Stimulated activated CD4-positive, alpha-beta T cell treated with anti-CD3 and anti-CD28 coated beads, Interleukin-1b, Interleukin-23, amount 100 ng/mL, for 1 hour (primary cell): ENCODE measurements at places on chromosomes 11 and 22.

- DNase-seq: no peak
Observed at GRCh38 chr22:19115628-19116027, 6.6 kb downstream of the DGCR2 start.

GRCh38 chr22:30754521-30754920 is 59.8 kb downstream of the OSBP2 start:
- no peak for DNase-seq

- no peak for DNase-seq
Observed at GRCh38 chr11:127524618-127525017, 524.0 kb upstream of the KIRREL3 start.

DNA sequence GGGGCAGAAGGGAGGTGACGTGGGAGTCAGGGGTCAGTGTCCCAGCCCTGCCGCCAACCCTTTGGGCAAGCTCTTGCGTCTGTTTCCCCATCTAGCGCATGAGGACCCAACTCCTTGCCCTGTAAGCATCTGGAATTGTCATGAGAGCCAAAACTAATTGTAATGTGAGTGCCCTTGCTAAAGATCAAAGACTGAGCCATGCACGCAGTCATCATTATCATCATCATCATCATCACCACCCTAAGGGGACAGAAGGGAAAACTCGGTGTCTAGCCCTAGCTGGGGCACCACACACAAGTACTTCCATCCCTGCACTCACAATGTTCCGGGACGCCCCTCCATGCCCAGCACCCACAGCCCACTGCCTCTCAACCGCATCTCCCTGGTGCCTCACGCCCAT is 2.5 kb downstream of the LIF start:
- DNase-seq: no peak

GRCh38 chr22:24977370-24978221 is 25.1 kb downstream of the KIAA1671 start:
- DNase-seq: no peak

GRCh38 chr11:119941636-119942411 is 196.1 kb downstream of the TRIM29 start:
- DNase-seq: no peak

- DNase-seq: no peak
Observed at GRCh38 chr11:108788565-108789199, 123.8 kb downstream of the DDX10 start.

DNA sequence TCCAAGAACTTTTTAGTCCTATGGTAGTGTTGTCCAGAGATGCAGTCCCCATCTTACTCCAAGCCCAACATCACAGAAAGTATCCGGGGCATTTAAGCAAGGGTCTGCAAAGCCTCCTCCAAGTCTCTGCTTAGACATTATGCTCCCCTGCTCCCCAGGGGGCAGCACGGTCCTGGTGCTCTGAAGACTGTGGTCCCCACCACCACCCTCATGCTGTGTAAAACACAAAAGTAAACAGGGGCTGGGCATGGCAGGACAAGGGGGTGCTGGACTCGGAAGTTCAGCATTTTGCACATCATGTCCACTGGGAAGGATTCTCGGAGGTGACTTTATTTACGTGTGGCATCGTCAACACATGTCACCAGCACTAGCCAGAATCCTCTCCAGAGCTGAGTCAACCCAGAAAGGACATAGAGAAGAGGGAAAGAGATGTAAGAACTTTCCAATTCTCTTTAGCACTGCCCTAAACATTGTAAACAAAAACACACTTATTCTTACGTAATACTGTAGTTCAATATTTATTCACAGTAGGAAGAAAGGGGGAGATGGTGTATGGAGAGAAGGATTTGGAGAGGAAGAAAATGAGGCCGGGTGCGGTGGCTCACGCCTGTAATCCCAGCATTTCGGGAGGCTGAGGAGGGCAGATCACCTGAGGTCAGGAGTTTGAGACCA is 37.7 kb downstream of the TCIRG1 start:
- no peak for DNase-seq

DNA sequence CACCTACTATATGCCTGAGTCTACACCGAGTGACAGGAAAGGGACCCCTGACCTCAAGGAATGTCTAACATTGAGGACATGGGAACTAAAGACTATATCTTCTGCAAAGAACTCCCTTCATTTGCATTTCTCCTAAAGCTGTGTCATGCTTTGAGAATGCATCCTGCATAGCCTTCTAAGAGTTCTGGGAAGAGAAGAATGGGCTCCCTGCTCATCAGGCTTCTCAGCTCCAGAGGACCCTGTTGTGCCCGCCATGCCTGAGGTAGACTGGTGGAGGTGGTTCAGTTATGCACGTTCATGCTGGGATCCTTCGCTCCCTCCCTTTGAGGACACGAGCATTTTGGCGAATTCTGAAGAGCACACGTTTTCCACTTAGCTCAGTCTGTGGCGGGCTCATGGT is 63.3 kb downstream of the GRIK4 start:
- no peak for DNase-seq

DNA sequence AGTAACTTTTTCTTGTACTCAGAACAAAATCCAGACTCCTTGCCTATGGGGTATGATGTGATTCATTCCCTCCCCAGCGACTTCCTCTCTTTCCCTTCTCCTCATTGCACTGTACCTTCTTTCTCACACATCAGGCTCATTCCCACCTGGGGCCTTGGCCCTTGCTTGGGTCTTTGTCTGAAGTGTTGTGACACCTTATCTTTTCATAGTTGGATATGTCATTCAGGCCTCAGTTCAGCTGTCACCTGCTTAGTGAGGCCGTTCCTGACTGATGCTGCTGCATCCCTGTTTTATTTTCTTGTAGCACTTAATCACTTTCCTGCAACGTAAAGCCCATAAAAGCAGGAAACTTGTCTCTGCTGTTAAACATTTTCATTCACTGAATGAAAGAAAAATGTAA is 39.9 kb downstream of the ZDHHC13 start:
- no peak for DNase-seq

DNA sequence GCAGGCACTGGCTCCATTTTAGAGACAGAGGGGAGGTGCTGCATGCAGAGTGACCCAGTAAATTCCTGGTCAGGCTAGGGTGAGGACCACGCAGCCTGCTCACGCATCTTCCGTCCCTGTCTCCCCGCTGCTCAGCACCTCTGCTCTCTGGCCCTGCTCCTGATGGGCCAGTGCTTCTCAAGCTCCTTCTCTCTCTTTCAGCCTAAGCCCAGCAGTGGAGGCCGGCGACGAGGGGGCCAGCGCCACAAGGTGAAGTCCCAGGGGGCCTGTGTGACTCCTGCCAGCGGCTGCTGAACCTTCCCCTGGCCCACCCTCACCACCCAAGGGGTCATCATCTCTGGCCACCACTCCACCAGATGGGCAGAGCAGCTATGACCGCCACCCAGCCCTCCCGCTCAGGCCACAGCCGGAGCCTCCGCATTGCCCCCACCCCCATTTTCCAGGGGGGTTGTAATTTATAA is 24.7 kb downstream of the GTPBP1 start:
- DNase-seq: no peak

- DNase-seq: no peak
Observed at GRCh38 chr11:48111891-48112290, 104.7 kb upstream of the OR4B1 start.

GRCh38 chr22:40957601-40958000 is 6.4 kb downstream of the RBX1 start:
- no peak for DNase-seq

DNA sequence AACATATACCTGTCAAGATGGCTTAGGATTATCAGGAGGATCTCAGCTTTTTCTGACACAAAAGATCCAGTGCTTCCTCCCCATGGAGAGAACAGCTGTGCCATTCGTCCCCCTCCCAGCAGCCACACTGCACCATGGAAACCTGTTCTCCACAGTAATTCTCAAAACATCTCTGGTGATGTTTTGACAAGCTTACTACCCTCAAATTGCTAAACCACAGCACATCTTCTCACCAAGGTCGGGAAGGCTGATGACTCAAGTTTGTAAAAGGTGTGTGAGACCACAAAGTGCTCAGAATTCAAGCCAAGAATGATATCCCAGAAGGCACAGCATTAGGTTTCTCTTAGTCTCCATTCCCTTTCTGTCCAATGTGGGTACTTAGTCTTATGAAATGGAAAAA is 3.9 kb upstream of the RAB38 start:
- no peak for DNase-seq

- no peak for DNase-seq
Observed at GRCh38 chr11:13338427-13339069, 61.0 kb downstream of the BMAL1 start.

GRCh38 chr22:30224161-30224857 is 22.2 kb downstream of the LIF start:
- DNase-seq: no peak

DNA sequence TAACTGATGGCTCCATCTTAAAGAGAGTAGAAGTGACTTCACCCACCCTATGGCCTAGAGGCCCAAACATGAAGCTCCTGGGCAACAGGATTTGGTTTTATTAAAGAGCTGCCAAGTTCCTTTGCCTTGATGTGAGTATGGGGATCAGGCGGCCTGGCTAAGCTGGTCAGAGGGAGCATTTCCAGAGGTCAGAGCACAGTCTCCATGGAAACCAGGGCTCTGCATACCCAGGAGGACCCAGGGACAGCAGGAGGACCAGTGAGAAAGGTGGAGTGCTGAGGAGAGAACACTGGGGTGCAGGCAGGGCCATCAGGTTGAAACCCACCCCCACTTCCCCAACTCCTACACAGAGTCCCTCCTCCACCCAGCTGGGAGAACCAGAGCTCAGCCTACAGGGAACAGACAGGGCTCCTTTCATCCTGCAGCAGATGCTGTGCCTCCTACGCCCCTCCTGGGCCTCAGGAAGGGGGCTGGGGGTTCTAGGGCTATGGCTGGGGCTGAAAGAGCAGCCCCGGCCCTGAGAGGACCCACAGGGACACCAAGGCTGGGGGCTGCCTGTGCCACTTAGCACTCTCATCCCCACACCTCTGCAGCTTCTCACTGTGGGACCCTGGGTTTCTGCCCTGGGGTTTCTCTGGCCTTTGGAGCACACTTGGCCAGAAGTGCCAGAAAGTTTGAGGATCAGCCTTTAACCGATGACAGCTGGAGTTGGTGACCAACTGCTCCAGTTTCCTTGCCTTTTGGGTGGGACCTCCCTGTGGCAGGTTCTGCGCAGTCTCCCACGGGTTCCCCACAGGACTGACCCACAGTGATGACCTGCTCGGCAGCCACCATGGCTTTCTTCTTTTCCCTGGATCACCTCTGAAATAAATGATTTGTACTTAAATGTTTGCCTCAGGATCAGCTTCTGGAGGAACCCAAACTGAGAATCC is 13.8 kb upstream of the P2RY6 start:
- no peak for DNase-seq

- DNase-seq: no peak
Observed at GRCh38 chr11:12518606-12519385, 141.4 kb downstream of the PARVA start.

- no peak for DNase-seq
Observed at GRCh38 chr11:67482275-67482826, 475 bp upstream of the AIP start.

DNA sequence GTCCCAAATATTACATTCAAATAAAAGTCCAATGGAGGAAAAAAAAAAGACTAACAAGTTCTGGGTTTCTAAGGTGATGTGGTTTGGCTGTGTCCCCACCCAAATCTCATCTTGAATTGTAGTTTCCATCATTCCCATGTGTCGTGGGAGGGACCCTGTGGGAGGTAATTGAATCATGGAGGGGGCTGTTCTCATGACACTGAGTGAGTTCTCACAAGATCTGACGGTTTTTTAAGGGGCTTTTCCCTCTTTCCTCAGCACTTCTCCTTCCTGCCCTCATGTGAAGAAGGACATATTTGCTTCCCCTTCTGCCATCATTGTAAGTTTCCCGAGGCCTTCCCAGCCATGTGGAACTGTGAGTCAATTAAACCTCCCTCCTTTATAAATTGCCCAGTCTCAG is 7.9 kb upstream of the MS4A2 start:
- DNase-seq: no peak

GRCh38 chr11:65857853-65858680 is at the start of gene CFL1:
Gene CFL1, minus strand, starts transcription at chr11:65858180. Its CDS starts 81 bp downstream, at chr11:65858099.
- peak; percentile 86 for DNase-seq

- no peak for DNase-seq
Observed at GRCh38 chr11:119026970-119027369, 3.7 kb downstream of the SLC37A4 start.

- DNase-seq: no peak
Observed at GRCh38 chr11:116500947-116501602, 271.7 kb downstream of the BUD13 start.

DNA sequence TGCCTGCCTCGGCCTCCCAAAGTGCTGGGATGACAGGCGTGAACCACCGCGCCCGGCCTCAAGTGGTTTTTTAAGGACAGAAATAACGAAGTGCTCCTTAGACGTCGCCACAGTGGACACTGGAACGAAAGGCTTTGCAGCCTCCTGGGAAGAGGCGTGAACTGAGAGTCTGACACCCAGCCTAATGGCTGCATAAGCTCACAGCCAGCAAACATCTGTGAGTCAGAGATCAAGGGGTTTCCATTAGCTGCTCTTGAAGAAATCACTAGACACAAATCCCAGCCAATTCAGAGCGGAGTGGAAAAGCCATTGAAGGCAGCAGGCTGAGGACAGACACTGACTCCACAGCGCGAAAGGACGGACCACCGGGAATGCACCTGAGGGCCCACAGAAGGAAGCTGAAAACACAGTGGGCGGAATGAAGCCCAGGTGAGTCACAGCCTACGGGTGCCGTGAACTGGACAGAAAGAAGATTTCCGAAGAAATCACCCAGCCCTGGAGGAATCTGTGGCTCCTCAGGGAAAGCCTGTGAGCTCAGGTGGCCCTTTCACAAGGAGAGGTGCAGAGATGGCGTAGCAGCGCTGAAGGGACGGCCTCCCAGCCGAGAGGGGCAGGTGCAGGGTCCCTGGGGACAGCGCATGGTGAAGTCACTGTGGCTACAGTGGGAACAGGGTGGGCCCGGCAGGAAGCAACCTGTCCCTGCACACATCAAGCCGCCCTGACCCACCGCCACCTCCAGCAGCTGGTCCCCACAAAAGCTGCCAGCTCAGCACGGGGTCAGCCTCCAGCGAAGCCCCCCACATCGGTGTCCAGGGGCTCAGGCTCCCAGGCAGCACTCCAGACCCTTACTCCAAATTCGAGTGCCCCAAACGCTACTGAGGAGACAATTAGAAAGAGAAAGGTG is 11.6 kb downstream of the LMNTD2 start:
- no peak for DNase-seq

GRCh38 chr11:208917-209260 is 1.4 kb downstream of the RIC8A start:
- no peak for DNase-seq

DNA sequence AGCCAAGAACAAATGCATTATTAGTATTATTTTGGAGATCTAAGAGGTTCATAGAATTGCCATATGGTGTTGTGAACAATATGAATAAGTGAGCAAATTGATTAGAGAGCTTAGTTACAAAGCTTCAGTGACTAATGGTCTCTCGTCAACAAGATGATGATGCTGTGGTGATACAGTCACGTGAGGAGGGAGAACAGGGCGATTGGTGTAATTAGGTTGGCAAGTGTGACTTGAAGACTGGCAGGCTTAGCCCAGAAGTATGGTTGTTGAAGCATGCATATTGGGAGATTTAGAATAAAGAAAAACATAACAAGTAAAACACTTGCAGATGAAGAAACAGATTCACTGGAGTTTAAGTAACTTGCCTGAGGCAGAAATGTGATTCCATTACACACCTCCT is 100.6 kb upstream of the SORL1-AS1 start:
- no peak for DNase-seq
